Left ventricle myocardium inferior (tissue), 1 donor: ENCODE measurements at places on chromosomes 2 and 18. TPM values are rescaled to one million over a fixed set of nuclear protein-coding genes. Genes with fewer than 3 reads are reported as not detected.

GRCh38 chr2:136242687-136243277 lies 124.8 kb upstream of the CXCR4 start:
- no peak overlapping the region for H3K27ac ChIP-seq
- no peaks in the 10 kb centered on the region for H3K36me3 ChIP-seq
- H3K4me3 ChIP-seq, result no peak overlapping the region
- DNase-seq, result no peak

DNA sequence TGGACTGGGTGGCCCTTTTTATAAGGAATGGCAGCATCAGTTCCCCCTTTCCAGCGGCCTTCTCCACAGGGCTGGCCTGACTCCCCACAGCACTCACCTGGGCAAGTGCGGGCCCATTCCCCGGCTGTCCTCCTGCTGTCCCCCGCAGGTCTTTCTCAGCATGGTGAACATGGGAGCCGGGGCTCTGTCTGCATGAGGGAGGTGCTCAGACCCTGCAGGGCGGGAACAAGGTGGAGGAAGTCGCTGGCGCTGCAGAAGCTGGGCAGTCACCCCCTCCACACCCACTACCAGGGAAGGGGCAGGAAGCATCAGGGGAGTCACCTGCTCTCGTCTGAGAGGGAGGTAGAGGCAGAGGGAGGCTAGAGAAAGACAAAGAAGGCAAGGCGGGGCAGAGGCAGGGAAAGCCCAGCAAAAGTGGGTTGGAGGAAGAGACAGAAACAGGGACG lies 12.2 kb downstream of the HES6 start:
- H3K27me3 ChIP-seq, result no peaks in the 10 kb centered on the region
- peaks cover 36% of the 10 kb centered on the region for H3K4me1 ChIP-seq
- no peak overlapping the region for H3K4me3 ChIP-seq
- H3K36me3 ChIP-seq, result no peaks in the 10 kb centered on the region
- no peak for DNase-seq
- H3K27ac ChIP-seq, result no peak overlapping the region

DNA sequence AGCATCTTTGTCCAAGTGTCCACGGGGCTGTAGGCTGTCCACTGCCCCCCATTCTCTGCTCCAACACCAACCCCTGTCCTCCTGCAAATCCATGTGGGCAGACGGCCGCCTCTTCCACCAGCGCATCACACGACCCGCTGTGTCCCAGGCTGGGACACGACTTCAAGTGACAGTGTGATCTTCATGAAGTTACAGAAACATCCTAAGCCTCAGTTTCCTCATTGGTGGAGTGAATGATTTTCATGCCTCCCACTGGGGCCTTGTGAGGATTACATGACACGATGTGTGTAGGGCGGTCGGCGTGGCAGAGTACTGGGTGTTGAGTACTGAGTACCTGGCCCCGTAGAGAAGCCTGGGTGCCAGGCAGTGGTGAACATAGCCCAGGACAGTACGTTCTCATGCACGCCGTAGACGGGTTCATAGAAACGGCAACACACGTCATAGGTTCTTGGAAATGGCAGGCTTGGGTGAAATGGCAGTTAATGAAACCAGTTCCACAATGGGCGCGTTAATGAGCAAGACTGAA lies 9.3 kb upstream of the ALLC start:
- H3K36me3 ChIP-seq, result no peaks in the 10 kb centered on the region
- peaks cover 16% of the 10 kb centered on the region for H3K4me1 ChIP-seq
- H3K27me3 ChIP-seq, result no peaks in the 10 kb centered on the region

DNA sequence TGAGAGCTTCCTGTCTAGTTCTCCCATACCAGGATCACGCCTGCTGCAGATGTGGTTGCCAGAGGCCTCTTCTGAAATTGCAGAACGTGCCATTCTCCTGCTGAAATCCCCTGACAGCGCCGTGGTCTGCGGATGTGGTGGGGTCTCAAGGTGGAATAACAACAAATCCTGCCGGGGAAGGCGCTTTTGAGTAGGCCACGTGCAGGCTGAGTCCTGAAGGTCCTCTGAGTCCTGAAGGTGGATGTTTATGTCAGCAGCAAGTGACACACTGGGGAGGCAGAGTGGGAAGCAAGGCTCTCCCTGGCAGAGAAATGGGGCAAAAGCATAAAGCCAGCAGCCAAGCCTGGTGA lies 241.4 kb downstream of the MYCN start:
- peaks cover 20% of the 10 kb centered on the region for H3K27me3 ChIP-seq
- no peaks in the 10 kb centered on the region for H3K36me3 ChIP-seq
- DNase-seq, result no peak
- H3K4me3 ChIP-seq, result no peak overlapping the region

DNA sequence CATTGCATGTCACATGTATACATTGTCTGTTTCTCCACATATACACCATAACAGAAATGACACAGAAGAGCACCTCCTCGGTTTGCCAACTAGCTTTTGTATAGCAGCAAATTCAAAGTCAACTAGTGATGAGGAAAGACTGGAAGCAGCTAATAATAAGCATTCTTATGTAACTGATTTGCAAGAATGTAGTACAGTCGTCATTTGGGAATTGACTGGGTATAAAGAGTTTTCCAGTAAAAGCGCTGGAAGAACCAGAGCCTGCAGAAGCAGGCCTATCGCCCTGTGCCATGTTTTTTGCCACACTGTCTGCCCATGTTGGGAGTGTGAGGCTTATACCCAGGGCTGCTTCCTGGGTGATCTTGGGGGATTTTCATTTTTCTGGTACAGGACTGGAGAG lies 310.6 kb downstream of the GBX2 start:
- H3K27ac ChIP-seq, result no peak overlapping the region
- no peak overlapping the region for H3K4me3 ChIP-seq
- H3K27me3 ChIP-seq, result no peaks in the 10 kb centered on the region
- H3K4me1 ChIP-seq, result peaks cover 43% of the 10 kb centered on the region

GRCh38 chr2:45220227-45220626 lies 211.0 kb upstream of the SIX2 start:
- no peaks in the 10 kb centered on the region for H3K4me1 ChIP-seq
- no peak for DNase-seq
- no peak overlapping the region for H3K4me3 ChIP-seq
- H3K36me3 ChIP-seq, result no peaks in the 10 kb centered on the region
- H3K27me3 ChIP-seq, result peaks cover 59% of the 10 kb centered on the region
- H3K27ac ChIP-seq, result no peak overlapping the region

GRCh38 chr18:48238206-48238605 lies 171.0 kb downstream of the ZBTB7C start:
- DNase-seq, result no peak
- H3K4me1 ChIP-seq, result no peaks in the 10 kb centered on the region
- no peak overlapping the region for H3K4me3 ChIP-seq
- peaks cover 5% of the 10 kb centered on the region for H3K27me3 ChIP-seq

GRCh38 chr18:63956755-63957154 lies 7.7 kb downstream of the HMSD start:
- H3K27me3 ChIP-seq, result peaks cover 41% of the 10 kb centered on the region
- no peak overlapping the region for H3K27ac ChIP-seq
- H3K4me1 ChIP-seq, result no peaks in the 10 kb centered on the region
- no peaks in the 10 kb centered on the region for H3K36me3 ChIP-seq

- H3K27me3 ChIP-seq, result peaks cover 97% of the 10 kb centered on the region
- H3K36me3 ChIP-seq, result no peaks in the 10 kb centered on the region
- DNase-seq, result no peak
- no peak overlapping the region for H3K4me3 ChIP-seq
- H3K4me1 ChIP-seq, result peaks cover 6% of the 10 kb centered on the region
Observed at GRCh38 chr2:584863-585823, 92.1 kb downstream of the TMEM18 start.

GRCh38 chr2:181158427-181158826 lies 178.0 kb downstream of the UBE2E3 start:
- H3K4me3 ChIP-seq, result no peak overlapping the region
- H3K27ac ChIP-seq, result no peak overlapping the region
- no peaks in the 10 kb centered on the region for H3K36me3 ChIP-seq
- H3K27me3 ChIP-seq, result no peaks in the 10 kb centered on the region

GRCh38 chr2:143029141-143029540 lies 100.1 kb upstream of the ARHGAP15 start:
- peaks cover 35% of the 10 kb centered on the region for H3K27me3 ChIP-seq
- no peak for DNase-seq
- H3K27ac ChIP-seq, result no peak overlapping the region
- no peaks in the 10 kb centered on the region for H3K36me3 ChIP-seq
- H3K4me3 ChIP-seq, result no peak overlapping the region

DNA sequence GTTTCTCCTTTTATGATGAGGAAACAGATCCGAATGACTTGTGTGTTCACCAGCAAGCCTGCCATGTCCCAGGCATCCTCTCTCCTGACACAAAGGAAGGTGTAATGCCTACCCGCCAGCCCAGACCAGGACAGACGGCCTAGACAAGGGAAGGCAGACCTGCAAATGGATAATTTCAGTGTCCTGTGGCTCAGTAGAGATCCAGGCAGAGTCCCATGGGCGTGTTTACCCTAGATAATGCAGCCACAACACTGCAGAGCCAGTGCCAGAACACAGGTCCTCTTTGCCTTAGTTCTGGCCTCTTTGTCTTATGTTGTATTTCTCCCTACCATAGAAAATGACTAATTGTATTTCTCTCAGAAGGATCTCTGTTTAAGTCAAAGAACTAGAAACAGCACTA lies 12.7 kb downstream of the TRAPPC12 start:
- peaks cover 88% of the 10 kb centered on the region for H3K36me3 ChIP-seq
- H3K27me3 ChIP-seq, result no peaks in the 10 kb centered on the region
- no peaks in the 10 kb centered on the region for H3K4me1 ChIP-seq

GRCh38 chr18:52617931-52618330 lies 277.9 kb downstream of the DCC start:
- no peak for DNase-seq
- H3K27ac ChIP-seq, result no peak overlapping the region
- no peaks in the 10 kb centered on the region for H3K27me3 ChIP-seq
- H3K4me1 ChIP-seq, result no peaks in the 10 kb centered on the region
- H3K4me3 ChIP-seq, result no peak overlapping the region
- H3K36me3 ChIP-seq, result no peaks in the 10 kb centered on the region

DNA sequence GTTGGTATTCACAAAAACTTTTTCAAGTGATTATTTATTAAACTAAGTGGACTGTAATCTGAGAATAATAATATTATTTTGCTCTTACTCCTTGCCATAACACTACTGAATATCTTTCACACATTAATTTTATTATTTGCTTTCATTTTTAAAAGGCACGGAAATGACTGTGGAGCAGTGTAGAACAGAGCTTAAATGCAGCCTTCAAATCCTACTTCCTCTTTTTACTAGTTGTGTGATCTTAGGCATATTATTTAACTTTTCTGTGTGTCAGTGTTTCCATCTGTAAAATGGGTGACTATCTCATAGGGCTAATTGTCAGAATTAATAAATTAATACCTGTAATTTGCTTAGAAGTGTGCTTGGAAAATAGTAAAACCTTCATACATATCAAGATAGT lies 55.5 kb upstream of the SLC8A1 start:
- peaks cover 37% of the 10 kb centered on the region for H3K4me1 ChIP-seq
- no peak for DNase-seq
- peak overlapping the region; percentile 67 for H3K4me3 ChIP-seq
- no peak overlapping the region for H3K27ac ChIP-seq

DNA sequence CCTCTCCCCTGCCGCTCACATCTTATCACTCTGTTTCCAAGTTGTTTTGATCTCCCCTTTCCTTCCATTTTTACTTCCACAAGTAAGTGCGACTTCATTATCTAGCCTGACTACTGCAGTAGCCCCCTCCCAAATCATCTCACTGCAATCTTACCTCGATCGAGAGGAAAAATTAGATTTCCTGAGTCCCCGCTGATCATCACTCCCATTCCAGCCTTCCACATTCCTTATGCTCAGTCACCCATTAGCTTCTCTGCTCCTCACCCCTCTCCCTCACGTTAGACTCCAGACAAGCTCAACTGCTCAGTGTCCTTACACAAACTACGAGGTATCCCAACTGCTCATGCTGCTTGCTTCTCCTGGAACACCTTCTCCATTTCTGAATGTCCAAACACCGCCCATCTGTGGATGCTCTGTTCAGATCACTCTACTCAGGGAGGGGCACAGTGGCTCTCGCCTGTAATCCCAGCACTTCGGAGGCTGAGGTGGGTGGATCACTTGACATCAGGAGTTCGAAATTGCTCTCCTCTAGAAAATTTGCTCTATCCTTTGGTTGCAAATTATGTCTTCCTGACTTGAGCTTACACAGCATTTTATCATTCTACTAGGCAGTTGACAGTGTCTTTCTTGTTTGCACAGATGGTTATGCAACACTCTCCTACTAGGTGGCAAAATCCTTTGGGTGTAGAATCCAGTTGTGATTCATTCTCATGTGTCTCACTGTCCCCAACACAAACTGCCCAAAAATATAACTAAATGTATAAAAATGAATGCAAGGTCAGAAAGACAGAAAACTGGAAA lies 96.5 kb downstream of the INO80D start:
- no peak for DNase-seq
- H3K27me3 ChIP-seq, result no peaks in the 10 kb centered on the region
- no peaks in the 10 kb centered on the region for H3K4me1 ChIP-seq

GRCh38 chr2:12300927-12301326 lies 415.8 kb upstream of the TRIB2 start:
- H3K36me3 ChIP-seq, result no peaks in the 10 kb centered on the region
- H3K4me3 ChIP-seq, result no peak overlapping the region
- DNase-seq, result no peak
- H3K27ac ChIP-seq, result no peak overlapping the region
- H3K27me3 ChIP-seq, result no peaks in the 10 kb centered on the region

GRCh38 chr2:181916726-181917718 lies 25.5 kb downstream of the ITPRID2 start:
- H3K36me3 ChIP-seq, result peaks cover 100% of the 10 kb centered on the region
- no peak overlapping the region for H3K4me3 ChIP-seq
- H3K27ac ChIP-seq, result no peak overlapping the region
- no peaks in the 10 kb centered on the region for H3K4me1 ChIP-seq

- H3K4me3 ChIP-seq, result no peak overlapping the region
- H3K4me1 ChIP-seq, result no peaks in the 10 kb centered on the region
- no peaks in the 10 kb centered on the region for H3K27me3 ChIP-seq
- H3K36me3 ChIP-seq, result no peaks in the 10 kb centered on the region
Observed at GRCh38 chr2:213491376-213491775, 207.1 kb downstream of the SPAG16 start.

DNA sequence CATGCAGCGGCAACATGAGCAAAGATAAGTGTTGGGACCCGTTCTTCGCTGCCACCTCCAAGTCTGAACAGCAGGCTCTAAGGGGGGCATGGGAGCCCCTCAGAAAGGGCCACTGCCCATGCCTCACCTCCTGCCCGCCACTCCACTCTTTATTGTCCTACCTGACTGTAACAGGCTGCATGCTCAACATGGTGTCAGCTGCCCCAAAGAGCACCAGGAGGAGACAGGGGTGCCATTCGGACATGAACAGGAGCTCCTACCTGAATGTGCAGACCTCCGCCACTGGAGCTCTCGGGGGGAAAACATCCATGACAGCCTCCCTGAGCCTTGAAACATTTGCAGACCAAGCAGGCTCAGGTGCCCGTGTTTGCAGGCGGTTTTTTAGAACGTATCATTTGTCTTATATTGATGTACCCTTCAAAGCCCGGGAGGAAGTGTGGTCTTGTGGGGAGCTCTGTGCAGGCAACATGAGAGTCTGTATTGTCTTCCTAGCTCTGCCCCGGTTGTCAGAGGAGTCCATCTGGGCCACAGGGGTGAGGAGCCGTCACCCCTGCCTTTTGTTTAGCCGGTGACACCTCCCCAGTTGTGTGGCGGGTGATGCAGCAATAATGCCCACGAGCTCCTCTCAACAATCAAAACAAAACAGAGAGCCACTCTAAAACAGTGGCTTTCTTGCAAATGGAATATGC lies 35.1 kb upstream of the CD8A start:
- no peak overlapping the region for H3K27ac ChIP-seq
- H3K4me1 ChIP-seq, result no peaks in the 10 kb centered on the region
- no peak for DNase-seq
- H3K36me3 ChIP-seq, result no peaks in the 10 kb centered on the region
- H3K4me3 ChIP-seq, result no peak overlapping the region

Gene KRTCAP3
- 0.63 TPM for total RNA-seq

Gene CTAGE1
- total RNA-seq, result not detected

Gene PSMA8
- total RNA-seq, result not detected

Gene CTNNA2
- total RNA-seq, result not detected

Gene YWHAQ
- total RNA-seq, result 178 TPM

Gene MAPRE3
- total RNA-seq, result 57.4 TPM

Gene HOXD9
- 0.16 TPM for total RNA-seq

Gene CYP27C1
- 0.11 TPM for total RNA-seq

Gene FARP2
- 16.5 TPM for total RNA-seq
